Endothelial cell of umbilical vein (primary cell): ENCODE measurements at places on chromosomes 4 and X. TPM values are rescaled to one million over a fixed set of nuclear protein-coding genes. Genes with fewer than 3 reads are reported as not detected.
A peak's percentile ranks its signal among the peaks of the same experiment; 100 is the strongest.

INTU gene
- total RNA-seq: 4.3 and 5.4 TPM in 2 replicates

DNA sequence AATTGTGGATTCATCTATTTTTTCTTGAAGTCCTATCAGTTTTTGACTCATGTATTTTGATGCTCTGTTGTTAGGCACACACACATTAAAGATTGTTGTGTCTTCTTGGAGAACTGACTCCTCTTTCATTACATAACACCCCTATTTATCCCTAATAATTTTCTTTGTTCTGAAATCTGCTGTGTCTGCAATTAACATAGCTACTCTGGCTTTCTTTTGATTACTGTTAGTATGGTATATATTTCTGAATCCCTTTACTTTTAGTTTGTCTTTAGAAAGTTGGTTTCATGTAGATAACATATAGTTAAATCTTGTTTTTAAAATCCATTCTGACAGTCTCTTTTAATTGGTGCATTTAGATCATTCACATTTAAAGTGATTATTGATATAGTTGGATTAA lies 5.1 kb upstream of the PJA1 start:
- no peaks in the 10 kb centered on the region for H3K36me3 ChIP-seq
- H3K4me3 ChIP-seq: no peak overlapping the region
- no peak overlapping the region for H3K27ac ChIP-seq
- DNase-seq: no peak
- peaks cover 3% of the 10 kb centered on the region for H3K27me3 ChIP-seq

ZNF157 gene
- total RNA-seq: not detected in 2 replicates

MAP7D2 gene
- 0.15 and 0.18 TPM in 2 replicates for total RNA-seq

RHOXF2 gene
- total RNA-seq: not detected in 2 replicates

DNA sequence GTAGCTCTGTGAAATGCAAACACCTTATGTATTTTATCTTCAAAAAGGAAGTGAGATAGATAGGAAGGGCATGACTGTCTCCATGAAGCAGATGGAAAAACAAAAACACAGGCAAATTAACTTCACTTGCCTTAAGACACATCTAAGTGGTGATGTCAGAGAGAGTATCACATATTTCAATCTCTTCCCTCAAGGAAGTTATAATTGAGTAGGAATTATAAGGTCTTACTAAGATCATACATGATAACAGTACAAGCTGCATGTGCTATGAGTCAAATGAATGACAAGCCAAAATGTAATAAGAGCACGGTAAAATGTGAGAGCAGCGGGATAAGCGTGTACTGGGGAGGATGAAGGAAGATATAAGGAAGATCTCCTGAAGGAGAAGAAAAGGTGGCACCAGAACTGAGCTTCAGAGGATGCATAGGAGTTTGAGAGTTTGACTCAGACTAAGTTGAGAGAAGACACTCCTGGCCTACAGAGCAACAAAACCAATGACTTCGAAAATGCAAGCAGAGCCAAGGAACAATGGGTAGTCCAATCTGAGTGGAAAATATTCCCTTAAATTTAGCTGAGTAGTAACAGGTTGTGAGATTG lies 43.3 kb upstream of the GALNT7 start:
- no peaks in the 10 kb centered on the region for H3K27me3 ChIP-seq
- DNase-seq: peak; percentile 3
- no peaks in the 10 kb centered on the region for H3K4me1 ChIP-seq
- no peak overlapping the region for H3K4me3 ChIP-seq
- no peaks in the 10 kb centered on the region for H3K36me3 ChIP-seq

GRCh38 chrX:53795576-53795975 lies 109.1 kb upstream of the HUWE1 start:
- H3K4me1 ChIP-seq: no peaks in the 10 kb centered on the region
- no peak for DNase-seq
- H3K27me3 ChIP-seq: no peaks in the 10 kb centered on the region
- no peak overlapping the region for H3K4me3 ChIP-seq
- H3K36me3 ChIP-seq: no peaks in the 10 kb centered on the region
